ENCODE measurements at places on chromosomes 7 and 10. TPM values are rescaled to one million over a fixed set of nuclear protein-coding genes. Genes with fewer than 3 reads are reported as not detected.

The TLX1 gene
- total RNA-seq, result not detected

The THNSL1 gene
- total RNA-seq, result 7.0 TPM

The HECW1 gene
- 0.26 TPM for total RNA-seq

The CDC14C gene
- total RNA-seq, result not detected

The UBE2D1 gene
- 12.3 TPM for total RNA-seq

The CNNM1 gene
- 0.17 TPM for total RNA-seq

The FEZF1 gene
- not detected for total RNA-seq

The CNPY1 gene
- not detected for total RNA-seq

The GIMAP6 gene
- total RNA-seq, result 0.46 TPM

The ADCK2 gene
- total RNA-seq, result 25.5 TPM

The TMEM196 gene
- total RNA-seq, result not detected

The PDE6C gene
- total RNA-seq, result not detected

The TCAF2 gene
- total RNA-seq, result 7.2 TPM

The NUDCD3 gene
- total RNA-seq, result 113 TPM

The GRID2IP gene
- not detected for total RNA-seq

The AGR3 gene
- total RNA-seq, result not detected

The TMEM178B gene
- total RNA-seq, result 2.3 TPM

The MOGAT3 gene
- not detected for total RNA-seq

The ZFAND4 gene
- 4.1 TPM for total RNA-seq

The CCL24 gene
- not detected for total RNA-seq

The NUDT13 gene
- 1.1 TPM for total RNA-seq

The DYNC1I1 gene
- total RNA-seq, result 1.5 TPM

The C10orf143 gene
- total RNA-seq, result 0.13 TPM

The HELLS gene
- total RNA-seq, result 12.2 TPM

The CUBN gene
- total RNA-seq, result 3.4 TPM

The ZWINT gene
- total RNA-seq, result 5.7 TPM

The C10orf53 gene
- not detected for total RNA-seq

The CBLL1 gene
- 11.1 TPM for total RNA-seq

The SPDYE1 gene
- total RNA-seq, result not detected

The CYP3A7 gene
- not detected for total RNA-seq

The SPDYE8 gene
- not detected for total RNA-seq

The EPHA1 gene
- not detected for total RNA-seq

The OR6V1 gene
- total RNA-seq, result not detected

The ACTL6B gene
- total RNA-seq, result not detected

The SYT15 gene
- 0.17 TPM for total RNA-seq

The ENTPD1 gene
- 2.7 TPM for total RNA-seq

The PHKG1 gene
- total RNA-seq, result 1.3 TPM

The TWIST1 gene
- total RNA-seq, result 30.5 TPM

The FANK1 gene
- 12.4 TPM for total RNA-seq

The MRC1 gene
- total RNA-seq, result under 0.01 TPM

The WNT8B gene
- total RNA-seq, result not detected

The SLC26A4 gene
- 0.56 TPM for total RNA-seq

All from smooth muscle cell of the pulmonary artery (primary cell).